ENCODE measurements at places on chromosomes 1 and 21.
A peak's percentile ranks its signal among the peaks of the same experiment; 100 is the strongest.

GRCh38 chr1:200243042-200243437 is 166.8 kb downstream of the ZNF281 start:
- no peak for DNase-seq

DNA sequence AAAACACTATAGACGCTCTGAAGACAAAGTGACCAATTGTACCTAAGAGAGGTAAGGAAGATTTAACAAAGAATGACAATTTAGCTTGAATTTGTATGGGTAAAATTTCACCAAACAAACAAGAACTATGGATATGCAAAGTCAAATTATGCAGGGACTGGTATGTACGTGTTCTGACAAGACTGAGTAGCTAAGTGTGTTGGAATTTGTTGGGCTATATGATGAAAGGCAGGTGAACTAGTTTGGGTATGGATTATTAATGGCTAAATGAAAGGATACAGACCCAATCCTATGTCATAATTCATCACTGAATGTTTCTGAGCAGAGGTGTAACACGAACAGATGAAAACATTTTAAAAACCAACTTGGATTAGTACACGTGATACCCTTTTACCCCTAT is 7.6 kb downstream of the DNTTIP2 start:
- no peak for DNase-seq

DNA sequence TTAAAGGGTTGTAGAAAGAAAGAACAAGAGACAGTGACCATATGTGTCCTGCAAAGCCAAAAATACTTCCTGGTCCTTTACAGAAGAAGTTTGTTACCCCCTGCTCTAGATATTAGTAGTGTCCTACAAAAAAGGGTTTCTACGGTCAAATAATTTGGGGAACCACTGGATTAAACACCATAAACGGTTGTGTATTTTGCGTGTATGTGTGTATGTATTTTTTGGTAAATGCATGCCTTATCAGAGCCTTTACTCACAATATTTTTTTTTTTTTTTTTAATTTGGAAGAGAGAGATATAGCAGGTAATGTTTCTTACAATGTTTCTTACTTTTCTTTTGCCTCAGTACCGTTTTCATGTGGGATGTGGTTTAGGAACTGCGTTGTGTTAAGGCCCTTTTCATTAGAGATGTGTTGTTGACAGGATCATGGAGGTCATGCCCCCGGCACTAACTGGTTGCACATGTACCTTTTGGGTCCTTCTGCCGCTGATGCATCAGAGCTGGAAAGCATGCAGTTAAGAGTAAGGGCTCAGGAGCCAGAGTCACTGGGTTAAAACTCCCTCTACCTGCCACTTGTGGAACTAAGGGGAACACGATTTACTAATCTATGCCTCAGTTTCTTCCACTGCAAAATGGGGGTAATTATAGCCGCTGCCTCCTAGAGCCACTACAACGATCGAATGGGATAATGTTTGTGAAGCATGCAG is 234.6 kb upstream of the KAZN start:
- DNase-seq, result no peak

- DNase-seq, result peak; percentile 6
These were observed 217.7 kb downstream of the URB2 start for GRCh38 chr1:229843627-229844238.

- DNase-seq, result no peak
These were observed 65.6 kb downstream of the KDM1A start for GRCh38 chr1:23084880-23085279.

- peak; percentile 98 for DNase-seq
These were observed 2.4 kb upstream of the PEF1 start for GRCh38 chr1:31647106-31647505.

GRCh38 chr1:156750711-156751450 is 594 bp downstream of the HDGF start:
- peak; percentile 20 for DNase-seq

- DNase-seq, result peak; percentile 82
These were observed 73.3 kb downstream of the MRPL37 start for GRCh38 chr1:54273092-54273794.

GRCh38 chr1:154342836-154343472 is 17.6 kb downstream of the ATP8B2 start:
- no peak for DNase-seq

DNA sequence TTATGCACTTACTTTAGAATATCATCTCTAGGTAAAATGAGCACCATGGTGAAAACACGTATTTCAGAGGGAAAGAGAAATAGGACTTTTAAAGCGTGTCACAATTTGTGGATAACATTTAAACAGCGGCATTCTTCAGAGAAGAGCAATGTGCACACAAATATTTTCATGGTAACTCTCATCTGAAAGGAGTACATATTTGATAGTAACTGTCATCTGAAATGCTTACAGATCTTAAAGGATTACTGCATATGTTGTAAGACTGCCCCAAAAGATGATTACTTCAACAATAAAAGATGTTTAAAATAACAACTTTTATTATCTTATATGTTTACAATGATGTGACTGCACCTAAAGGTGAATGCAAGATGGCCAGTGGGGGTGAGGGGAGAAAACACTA is 408.8 kb downstream of the PLA2G4A start:
- peak; percentile 15 for DNase-seq

GRCh38 chr1:207313131-207313530 is 8.3 kb upstream of the CD55 start:
- DNase-seq, result no peak

- no peak for DNase-seq
These were observed 28.6 kb upstream of the PARP1 start for GRCh38 chr1:226436472-226436854.

- no peak for DNase-seq
These were observed 11.2 kb downstream of the MKNK1 start for GRCh38 chr1:46592823-46593222.

DNA sequence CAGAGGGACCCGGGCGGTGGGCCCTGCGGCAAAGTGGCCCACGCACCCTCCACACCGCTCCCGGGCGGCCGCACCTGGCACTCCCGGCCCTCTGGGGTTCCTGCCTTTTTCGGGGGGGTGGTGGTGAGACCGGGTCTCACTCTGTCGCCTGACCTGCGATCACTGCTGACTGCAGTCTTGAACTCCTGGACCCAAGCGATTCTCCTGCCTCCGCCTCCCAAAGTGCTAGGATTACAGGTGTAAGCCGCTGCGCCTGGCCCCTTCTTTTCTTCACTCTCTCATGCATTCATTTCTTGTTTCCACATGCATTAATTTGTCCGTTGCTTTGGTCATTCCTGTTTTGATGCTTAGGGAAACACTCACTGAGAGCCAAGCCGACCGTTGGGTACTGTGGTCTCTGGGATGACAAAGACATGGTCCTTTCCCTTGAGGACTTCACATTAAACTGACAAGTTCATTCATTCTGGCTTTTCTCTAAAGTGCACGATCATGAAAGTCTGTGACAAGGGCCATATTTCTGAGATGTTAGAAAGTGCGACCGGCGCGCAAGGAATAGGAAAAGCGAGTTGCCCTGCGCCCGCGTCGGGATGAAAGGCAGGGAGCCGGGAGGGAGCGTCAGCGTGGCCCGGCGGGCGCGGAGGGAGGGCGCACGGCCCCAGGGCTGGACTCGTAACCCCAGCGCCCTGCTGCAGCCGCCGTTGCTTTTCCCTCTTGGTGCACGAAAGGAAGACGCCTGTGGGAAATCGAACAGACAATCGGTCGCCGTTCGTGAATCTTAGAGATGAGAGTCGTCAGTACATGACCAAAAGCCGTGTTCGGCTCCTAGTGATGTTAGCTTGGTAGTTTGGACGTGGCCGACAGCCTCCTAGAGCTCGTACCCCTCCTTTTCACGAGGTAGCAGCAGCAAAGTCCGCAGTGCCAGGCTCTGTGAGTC is 1.0 kb upstream of the MCOLN2 start:
- DNase-seq, result peak; percentile 13

DNA sequence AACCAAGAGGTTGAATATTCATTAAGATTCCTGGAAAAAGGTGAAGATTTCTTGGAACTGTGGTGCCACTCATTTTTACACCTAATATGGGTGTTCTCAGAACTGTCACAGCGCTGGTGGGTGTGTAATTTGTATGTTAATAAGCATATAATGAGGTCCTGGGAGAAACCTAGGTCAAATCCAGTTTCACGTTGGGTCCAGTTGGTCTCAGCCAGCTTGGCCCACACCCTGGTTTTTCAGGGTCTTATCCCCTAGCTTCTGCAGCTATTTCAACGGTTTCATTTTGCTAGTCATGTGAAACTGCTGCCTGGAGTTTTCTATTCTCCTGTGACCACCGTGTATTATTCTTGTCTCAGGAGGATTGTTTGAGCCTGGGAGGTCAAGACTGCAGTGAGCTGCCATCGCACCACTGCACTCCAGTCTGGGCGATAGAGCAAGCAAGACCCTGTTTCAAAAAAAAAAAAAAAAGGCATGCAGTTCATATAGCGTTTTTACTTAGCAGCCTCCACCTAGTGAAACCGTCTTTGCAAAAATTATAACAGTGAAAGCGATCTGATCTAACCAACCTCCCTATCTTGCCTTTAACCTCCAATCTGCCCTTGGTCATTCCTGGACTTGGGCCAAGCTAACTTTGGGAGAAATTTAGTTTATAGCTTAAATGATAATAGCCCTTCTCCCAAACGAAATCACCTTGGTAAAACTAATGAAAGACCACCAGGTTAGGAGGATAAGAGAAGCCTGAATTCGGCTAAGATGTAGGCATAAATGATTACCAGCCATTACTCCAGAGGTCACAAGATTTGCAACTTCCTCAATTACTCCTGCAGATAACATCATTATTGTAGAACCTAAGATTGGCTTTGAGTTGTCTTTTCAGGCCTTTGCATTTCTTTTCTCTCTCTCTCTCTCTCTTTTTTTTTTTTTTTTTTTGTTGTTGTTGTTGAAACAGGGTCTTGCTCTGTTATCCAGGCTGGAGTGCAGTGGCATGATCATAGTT is 44.0 kb downstream of the PTAFR start:
- DNase-seq, result no peak

GRCh38 chr1:18191481-18192155 is 84.0 kb downstream of the IGSF21 start:
- DNase-seq, result no peak

DNA sequence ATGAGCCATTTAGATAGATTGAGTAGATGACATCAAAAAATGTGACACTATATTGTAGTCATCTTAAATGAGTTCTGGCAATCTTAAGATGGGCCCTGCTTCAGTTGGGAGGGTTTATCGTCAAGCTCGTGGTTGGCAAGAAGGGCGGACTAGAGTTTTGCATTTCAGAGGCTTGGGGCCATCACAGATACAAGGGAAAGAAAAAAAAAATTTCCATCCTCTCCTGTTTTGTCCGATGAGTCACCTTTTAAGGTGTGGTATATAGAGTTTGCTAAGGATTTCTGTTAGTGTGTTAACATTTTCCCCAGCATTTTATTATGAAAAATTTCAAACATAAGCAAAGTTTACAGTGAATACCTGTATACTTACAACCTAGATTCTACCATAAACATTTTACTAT is 31.8 kb upstream of the KCNQ4 start:
- DNase-seq, result no peak

DNA sequence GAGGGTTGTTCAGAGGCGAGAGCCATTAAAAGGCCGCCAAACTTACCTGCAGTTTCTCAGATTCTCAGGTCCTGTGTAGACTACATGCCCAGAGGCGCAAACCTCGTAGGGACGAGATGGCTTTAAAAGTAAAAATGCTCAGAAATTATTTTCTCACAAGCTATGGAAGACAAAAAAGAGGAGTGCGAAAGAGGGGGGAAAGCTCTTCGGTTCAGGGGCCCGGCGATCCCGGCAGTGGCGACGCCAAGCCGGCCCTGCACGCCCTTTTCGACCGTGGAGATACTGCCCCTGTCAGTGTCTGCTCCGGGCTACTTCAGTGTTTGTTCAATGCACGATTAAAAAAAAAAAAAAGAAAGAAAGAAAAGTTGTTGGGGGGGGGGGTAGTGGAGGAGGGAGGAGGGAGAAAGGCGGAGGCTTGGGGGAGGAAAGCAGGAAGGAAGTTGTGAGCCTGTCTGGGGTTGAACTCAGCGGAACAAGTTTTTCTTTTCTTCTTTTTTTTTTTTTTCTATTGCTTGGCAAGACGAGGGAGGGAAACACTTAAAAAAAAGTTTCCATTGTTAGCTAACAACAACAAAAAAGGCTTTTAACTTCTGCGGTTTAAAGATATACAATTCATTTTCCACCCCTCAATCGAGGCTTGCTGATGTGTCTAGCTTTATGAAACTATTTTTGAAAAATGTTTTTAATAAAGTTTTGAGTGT is at the start of gene ITPKB:
ITPKB (minus strand) TSS at position 288 of the 701 bp plus-strand sequence. CDS start 1,824 bp downstream, outside the sequence.
- peak; percentile 61 for DNase-seq

- DNase-seq, result no peak
These were observed 15.9 kb downstream of the SDC3 start for GRCh38 chr1:30892671-30893073.

DNA sequence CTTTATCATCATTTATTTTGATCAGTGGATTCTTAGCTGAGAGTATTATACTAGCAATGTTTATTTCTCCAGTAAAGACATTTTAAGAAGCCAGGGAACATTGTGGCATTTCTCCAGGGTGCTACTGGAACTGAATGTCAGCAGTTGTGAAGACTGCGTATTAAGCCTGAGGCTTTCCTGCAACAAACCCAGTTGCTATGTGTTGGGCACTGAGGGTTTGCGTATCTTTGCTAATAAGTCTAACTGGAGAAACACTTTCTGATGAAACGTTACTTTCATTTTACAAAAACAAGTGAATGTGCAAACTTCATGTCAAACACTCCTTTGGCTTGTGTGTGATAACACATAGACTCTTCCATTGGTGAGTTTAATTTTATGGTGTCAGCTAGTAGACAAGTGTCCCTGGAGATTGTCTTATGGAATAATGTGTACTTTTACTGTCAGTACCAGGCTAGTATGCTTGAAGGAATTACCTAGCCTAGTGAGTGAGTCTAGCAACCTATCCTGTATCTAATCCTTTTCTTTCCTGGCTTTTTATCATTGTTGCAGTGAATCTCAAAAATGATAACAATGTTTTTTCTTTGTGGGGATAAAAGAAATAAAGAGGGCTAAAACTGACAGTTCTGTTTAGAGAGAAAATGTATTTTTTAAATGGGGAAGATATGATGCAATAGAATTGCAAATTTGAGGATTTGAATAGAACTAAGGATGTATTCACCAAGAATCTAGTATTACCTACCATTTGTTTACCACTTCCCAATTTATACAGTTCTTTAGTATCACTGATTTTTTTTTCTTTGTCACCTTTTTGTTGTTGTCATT is 70.1 kb downstream of the MTR start:
- no peak for DNase-seq

DNA sequence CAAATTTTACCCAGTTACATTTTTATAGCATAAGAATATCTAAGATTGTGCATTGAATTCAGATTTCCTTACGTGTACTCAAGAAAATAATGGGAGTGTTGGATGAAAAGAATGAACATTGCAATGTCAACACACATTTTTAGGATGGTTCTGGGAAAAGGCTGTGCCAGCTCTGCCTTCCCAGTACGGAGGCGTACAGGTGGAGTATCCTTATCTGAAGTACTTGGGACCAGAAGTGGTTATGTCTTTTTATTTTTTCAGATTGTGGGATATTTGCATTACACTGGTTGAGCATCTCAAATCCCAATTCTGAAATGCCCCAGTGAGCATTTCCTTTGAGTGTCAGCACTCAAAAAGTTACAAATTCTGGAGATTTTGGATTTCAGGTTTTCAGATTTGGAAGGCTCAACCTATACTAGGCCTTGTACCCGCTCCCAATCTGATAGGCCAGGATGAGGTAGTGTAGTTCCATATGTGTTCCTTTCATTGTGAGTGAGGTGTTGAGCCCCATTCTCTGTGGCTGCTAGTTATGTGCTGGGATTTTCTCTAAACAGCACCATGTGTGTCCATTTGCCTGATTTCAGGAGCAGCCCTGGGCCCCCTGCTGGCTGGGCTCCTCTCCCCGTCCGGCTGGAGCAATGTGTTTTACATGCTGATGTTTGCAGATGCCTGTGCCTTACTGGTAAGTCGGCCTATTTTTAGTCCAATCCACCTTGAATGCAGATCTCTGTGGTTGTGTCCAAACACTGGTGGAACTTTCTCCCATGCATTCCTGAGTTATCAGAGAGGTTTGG is 60.8 kb downstream of the SLC37A1 start:
- DNase-seq, result peak; percentile 10

GRCh38 chr1:242703467-242703866 is 179.0 kb upstream of the PLD5 start:
- DNase-seq, result no peak

All from fibroblast of skin of back (primary cell).